ENCODE measurements at places on chromosomes 1 and 21.

DNA sequence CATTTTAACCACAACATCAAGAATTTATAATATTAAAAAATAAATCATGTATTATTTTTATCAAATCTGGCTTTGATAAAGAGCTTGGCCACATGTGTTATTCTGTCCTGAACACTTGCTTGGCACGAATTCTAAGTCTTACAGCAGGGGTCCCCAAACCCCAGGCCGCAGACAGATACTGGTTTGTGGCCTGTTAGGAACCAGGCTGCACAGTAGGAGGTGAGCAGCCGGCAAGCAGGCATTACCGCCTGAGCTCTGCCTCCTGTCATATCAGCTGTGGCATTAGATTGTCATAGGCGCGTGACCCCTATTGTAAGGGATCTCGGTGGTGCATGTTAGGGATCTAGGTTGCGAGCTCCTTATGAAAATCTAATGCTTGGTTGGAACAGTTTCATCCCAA, 127.6 kb upstream of the IVNS1ABP start:
- ATAC-seq, result no peak

- ATAC-seq, result no peak
Measured at GRCh38 chr21:44779417-44780136, 22.0 kb downstream of the UBE2G2 start.

DNA sequence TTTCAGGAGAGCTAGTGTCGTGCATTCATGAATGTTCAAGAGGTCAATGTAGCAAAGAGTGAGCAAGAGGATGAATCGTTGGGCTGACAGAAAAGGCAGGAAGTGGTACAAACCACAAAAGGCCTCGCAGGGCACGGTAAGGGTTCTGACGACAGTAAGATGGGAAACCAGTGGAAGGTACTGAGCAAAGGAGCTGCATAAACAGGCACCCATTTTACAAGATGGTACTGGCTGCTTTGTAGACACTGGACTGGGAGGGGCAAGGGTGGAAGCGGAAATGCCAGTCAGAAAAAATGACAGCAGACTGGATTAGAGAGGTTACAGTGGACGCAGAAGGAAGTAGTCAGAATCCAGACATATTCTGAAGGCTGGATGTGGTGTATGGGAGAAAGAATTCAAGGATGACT, 123.5 kb downstream of the PTPN14 start:
- ATAC-seq, result peak; percentile 96

DNA sequence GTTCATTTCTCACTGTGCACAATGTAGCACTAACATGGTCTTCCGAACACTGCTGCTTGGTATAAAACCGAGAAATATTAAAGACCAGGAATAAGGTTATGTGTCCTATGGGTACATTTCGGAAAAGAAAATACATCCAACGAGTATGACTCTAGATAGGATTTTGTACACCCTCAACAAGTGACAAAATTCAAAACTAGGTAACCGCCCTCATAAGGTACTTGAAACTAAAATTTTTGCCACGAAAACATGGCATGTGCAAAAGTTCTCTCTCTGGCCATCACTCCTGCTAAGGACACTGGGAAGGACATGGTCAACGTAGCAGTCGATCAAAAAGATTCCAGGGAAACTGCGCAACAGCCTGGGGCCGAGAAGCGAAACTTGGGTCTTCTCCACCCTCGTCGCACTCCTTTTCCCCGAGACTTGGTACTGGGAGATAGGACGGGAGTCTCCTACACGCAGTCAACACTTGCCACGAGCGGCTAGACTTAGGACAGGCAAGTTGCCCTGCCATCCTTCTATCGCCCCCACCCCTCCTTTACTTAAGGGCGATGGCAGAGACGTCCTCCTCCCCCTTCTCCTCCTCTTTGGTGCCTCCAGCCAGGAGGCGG, 338 bp upstream of the TOR1AIP1 start:
- no peak for ATAC-seq

DNA sequence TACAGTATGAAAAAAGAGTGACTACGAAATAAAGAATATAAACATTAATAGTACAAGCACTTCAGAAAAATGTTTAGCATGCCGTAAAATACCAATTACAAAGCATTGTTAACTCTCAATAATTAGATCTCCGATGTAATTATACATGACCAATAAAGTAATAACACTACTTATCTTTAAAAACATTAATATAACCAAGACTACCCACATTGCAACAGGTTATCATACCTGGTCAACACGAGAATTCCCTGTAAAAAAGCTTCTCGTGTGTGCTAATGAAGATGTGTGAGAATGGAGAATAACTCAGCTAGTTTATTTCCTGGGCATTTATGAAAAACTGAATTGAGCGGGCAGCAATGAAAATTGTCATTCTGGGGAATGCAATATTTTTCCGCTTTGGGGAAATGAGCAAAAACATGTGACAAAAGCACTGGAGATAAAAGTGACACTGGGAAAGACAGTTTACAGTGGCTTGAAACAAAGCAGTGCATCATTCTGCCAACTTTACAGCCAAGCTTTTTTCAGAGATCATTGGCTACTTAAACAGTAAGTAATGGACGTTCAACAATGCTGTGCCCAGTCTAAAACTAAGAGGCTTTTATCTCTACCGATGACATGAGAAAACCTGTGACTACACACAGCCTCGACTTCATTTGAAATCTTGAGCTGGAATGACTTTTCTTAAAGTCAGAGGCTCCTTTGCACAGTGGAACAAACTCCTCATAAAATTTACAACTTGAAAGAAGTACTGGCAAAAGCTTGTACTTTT, 34.7 kb downstream of the ITPKB start:
- no peak for ATAC-seq

DNA sequence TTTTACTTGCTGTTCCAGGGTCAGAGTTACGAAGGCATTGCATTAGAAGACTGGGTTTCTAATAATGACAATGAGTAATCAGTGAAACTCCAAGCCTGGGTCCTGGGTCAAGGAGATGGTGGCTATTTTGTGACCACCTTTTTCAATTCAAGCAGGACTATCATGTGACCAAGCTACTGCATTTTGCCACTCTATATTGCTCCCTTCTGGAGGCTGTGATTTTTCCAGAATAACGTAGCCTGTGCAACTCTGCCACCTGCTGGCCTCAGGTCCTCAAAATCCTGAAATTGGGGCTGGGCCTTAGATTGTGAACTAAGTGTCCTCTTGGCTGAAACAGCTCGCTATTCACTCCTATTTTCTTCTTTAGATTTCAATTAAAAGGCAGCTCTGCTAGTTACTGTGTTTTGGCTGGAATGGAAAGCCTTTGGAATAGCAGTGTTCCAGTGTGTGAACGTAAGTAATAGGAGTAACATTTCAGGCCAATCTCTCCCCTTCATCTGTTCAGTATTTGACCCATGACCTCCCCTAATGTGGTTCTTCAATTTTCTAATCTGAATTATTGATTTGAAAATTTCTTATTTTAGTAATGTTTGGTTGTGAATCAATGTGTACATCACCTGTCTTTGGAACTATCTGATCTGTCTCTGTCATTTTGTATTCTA, 52.9 kb upstream of the CD46 start:
- no peak for ATAC-seq
